ENCODE measurements at places on chromosomes 13 and 19. TPM values are rescaled to one million over a fixed set of nuclear protein-coding genes. Genes with fewer than 3 reads are reported as not detected.

Gene EBI3
- total RNA-seq = 0.16 TPM

Gene LGI4
- not detected for total RNA-seq

Gene GPR18
- not detected for total RNA-seq

Gene MYO1F
- total RNA-seq = 0.13 TPM

Gene GGACT
- 4.4 TPM for total RNA-seq

Gene NEK5
- 0.31 TPM for total RNA-seq

Gene FREM2
- total RNA-seq = under 0.01 TPM

Gene CGB2
- not detected for total RNA-seq

Gene DLL3
- 0.19 TPM for total RNA-seq

Gene CEBPA
- total RNA-seq = under 0.01 TPM

Gene ICAM5
- total RNA-seq = 0.16 TPM

Gene POLRMT
- 19.3 TPM for total RNA-seq

Gene FCER2
- not detected for total RNA-seq

Gene KLC3
- 0.16 TPM for total RNA-seq

Gene WDR88
- not detected for total RNA-seq

Gene NKPD1
- total RNA-seq = 0.13 TPM

Gene IGFL1
- total RNA-seq = not detected

Gene NLRP4
- not detected for total RNA-seq

Gene ATP4A
- not detected for total RNA-seq

Gene SMIM44
- total RNA-seq = not detected

Gene RFPL4AL1
- not detected for total RNA-seq

Gene SKA3
- 5.8 TPM for total RNA-seq

Gene SPACA7
- not detected for total RNA-seq

Gene CD22
- total RNA-seq = 1.6 TPM

Gene CLDN10
- under 0.01 TPM for total RNA-seq

Gene NUP58
- total RNA-seq = 51.0 TPM

Gene SULT2A1
- not detected for total RNA-seq

Gene CBY2
- total RNA-seq = not detected

Gene KLK7
- not detected for total RNA-seq

Gene DPF1
- 0.31 TPM for total RNA-seq

Gene FFAR2
- total RNA-seq = not detected

Gene IGFL3
- total RNA-seq = not detected

Gene STK11
- 87.3 TPM for total RNA-seq

Gene TUBB4A
- total RNA-seq = not detected

Gene RFPL4A
- total RNA-seq = 2.3 TPM

Gene CRX
- total RNA-seq = under 0.01 TPM

Gene KLHL1
- total RNA-seq = not detected

Gene PINLYP
- total RNA-seq = 2.8 TPM

Gene OR7C2
- total RNA-seq = not detected

Gene DNM2
- total RNA-seq = 167 TPM

Gene FAM216B
- not detected for total RNA-seq

Gene DNAAF3
- total RNA-seq = 0.19 TPM

Gene ZNF85
- 5.8 TPM for total RNA-seq
